ENCODE measurements at places on chromosomes 1 and 21.
A peak's percentile ranks its signal among the peaks of the same experiment; 100 is the strongest.

DNA sequence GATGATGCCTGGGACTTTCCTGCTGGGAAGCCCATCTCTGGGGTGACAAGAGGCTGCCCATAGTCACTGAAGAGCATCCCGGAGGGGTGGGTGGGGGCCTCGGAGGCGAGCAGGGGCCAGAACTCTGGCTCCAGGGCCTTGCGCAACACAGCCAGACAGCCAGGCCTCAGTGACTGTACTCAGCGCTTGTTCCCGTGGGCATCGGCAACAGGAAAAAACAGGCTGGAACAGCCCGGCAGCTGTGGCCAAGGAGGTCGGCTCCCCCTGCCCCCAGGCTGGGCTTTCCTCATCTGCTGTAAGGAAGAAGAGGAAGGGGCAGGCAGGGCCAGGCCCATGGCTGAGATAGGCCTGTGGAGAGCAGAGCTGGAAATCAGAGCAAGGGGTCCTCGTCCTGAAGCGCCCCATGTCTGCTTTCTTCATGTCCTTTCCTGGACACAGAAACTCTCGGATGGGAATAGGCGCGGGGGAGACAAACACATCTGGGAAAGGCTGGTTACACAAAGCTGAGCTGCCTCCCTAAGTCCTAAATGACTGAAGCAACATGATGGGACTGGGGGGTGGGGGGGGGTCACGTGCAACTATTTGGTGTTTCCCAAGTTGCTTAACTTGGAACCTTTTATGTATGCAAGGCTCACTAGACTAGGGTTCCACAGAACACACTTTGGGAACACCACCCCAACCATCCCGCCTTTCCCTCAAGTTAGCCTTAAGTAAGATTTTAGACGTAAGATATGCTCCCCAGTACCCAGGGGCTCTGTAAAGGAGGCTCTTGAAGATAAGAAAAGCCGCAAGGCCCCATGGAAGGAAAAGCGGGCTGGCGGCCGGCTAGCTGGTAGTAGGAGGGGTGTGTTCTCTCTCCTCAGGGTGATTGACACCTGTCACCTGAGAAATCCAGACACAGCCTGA lies 30.7 kb downstream of the HSPG2 start:
- no peak for DNase-seq

DNA sequence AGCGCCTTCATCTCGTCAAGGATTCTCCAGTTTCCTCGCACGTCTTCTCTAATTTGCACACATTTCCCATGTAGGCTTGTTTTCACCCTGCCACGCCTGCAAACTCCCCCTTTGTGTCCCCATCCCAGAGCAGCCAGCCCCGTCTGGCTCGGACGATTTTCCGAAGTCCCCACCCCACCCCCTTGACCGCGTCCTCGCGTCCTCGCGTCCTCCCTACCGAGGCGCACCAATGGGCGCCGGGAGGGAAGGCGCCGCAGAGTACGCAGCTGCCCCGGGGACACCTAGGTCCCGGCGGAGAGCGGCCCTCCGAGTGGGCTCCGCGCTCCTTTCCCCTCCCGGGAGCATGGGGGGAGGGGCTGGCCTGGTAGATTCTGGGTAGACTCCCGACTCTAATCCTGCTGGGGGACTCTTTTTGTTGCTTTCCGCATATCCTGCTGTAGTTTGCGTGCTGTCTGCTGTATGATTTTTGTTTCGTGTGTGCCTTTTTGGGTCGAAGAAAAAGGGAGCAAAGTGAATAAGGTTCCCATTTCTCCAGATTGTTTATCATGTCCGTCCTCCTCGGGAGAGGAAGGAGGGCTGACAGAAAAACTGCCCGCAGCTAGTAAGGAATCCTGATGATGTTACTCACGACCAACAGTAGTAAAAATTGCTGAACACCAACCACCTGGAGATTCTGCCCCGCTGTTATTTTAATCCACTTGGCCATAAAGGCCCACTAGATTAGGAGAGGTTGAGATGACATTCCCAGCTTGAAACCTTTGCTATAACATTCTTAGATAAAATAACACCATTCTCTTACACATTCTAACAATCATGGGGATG lies 1.5 kb downstream of the CACHD1 start:
- DNase-seq, result no peak

DNA sequence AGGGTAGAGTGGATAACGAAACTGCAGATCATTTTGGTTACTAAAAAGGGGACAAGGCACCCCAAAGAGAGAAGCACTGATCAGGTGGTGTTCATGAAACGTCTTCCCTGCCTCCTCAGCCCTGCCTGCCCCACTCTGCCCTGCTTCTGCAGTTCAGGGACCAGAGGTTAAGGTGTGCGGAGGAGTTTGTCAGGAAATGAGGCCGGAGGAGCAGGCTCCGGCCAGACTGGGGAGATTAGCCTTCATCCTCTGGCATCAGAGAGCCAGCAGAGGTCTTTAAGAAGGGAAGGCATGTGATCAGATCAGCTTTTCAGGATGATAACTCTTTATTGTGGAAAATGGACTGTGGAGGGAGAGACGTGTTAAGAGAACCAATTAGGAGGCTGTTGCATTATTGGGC lies 291.9 kb upstream of the NR5A2 start:
- DNase-seq, result no peak

- DNase-seq, result no peak
Measured at GRCh38 chr1:180918519-180918918, 5.8 kb downstream of the KIAA1614 start.

- DNase-seq, result no peak
Measured at GRCh38 chr1:183139281-183139942, 46.7 kb upstream of the LAMC2 start.

DNA sequence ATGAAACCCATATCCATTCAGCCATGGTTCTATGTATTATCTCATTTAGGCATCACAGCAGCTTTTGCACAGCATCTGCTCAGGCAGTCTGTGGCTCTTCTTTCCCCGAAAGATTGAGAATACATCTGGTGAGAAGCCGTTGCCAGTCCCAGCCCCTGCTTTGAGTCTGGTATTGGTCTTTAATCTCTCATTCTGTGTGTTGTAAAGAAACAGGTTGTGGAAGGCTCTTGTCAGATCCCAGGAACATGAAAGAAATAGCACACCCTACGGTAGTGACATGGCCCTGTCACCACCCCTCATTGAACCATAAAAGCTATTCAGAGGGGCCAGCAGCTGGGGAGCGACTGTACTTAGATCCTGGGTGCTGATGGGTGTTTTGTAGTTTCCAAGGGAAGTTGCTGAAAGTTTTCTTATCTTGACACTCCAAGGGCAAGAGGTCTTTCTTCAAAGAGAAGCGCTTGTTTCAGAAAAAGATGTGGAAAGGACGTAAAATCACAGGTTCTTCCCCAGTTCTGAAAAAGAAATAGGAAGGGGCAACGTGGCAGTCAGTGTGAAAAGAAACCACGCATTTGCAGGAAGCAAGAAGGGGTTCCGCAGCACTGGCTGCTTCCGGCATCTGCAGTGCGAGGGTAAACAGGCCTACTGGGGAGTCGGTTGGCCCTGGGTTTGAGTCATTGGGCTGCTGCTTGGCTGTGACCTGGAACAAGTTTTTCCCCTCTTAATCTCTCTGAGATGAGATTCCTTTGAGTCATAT lies 145.0 kb downstream of the DHRS3 start:
- DNase-seq, result peak; percentile 27

DNA sequence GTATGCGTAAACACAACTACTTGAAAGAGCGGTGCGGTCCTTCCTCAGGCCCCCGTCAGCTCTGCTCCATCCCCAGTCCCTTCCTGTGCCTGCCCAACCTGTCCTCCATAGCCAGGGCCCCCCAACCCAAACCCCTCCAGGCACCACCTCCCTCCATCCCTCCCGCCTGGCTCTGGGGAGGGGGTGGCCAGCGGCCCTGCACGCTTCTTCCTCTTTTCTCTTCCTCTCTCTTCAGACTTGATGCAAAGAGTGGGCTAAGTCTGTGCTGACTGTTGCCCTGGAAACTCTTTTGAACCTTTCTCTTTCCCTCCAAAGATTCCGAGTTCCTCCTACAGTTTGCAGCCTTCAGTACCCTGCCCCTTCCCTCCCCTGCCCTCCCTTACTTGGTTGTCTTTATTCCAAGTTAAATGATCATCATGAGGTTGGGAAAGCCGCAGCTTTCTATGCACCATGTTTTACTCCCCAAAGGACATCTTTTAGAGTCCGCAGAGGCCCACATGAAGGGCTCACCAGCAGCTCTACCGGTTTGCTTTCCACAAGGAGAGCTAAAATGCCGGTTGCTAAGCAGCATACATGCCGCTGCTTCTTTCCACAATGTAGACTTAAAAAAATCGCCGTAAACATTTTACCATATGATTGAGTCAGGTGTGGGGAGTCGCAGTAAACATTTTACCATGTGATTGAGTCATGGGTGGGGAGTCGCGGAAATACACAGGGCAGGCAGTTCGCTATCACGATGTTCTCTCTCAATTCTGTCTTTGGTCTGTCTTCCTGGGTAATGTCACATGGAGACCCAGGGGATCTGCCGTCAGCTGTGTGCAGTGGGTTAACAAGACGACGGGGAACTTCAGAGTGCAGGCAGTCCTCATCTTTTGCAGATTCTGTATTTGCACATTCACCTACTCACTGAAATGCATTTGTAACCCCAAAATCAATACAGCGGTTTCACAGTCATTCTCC lies 525.3 kb downstream of the KIF26B start:
- no peak for DNase-seq

GRCh38 chr1:214377886-214378285 lies 96.9 kb downstream of the SMYD2 start:
- DNase-seq, result no peak

DNA sequence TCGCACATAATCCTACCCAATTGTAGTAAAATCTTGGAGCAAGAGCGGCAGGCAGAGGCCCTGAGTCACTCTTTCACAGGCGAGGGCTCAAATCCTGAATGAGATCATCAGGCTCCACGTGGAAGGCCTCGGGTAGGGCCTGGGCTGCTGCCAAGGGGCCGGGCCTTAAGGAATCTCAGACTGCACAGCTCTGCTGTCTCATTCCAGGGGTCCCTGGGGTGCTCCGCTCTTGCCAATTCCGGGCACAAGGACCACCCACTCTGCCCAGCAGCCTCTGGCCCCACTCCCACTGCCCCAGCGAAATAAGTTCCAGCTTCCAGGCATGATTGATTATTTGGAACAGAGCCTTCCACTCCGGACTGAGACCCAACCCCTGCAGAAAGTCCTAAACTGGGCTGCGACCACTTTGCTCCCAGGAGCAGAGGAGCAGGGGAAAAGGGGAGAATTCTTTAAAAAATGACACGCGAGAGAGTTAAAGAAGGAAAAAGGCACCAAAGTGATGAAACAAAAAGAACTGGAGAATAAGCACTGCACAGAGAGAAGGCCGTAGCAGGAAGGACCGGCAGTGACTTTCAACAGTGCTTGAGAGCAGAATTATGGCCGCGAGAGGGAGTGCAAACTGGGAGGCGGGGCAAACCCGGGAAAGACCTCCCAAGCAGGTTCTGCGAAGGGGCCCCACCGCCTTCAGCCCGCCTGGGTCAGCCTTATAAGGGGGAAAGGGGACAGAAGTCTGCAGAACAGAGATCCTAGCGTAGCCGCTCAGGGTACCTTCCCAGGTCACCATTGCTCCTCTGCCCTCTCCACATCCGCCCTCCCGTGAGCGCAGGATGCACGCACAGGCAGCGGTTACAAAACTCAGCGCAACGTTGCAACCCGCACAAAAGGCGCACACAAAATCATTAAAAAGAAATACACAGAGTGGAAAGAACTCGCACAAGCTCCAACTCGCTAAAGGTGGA lies 2.0 kb downstream of the ADAMTS1 start:
- no peak for DNase-seq

GRCh38 chr21:21109736-21110135 lies 111.5 kb downstream of the NCAM2 start:
- DNase-seq, result no peak

- DNase-seq, result no peak
Measured at GRCh38 chr1:7235871-7236517, 450.7 kb downstream of the CAMTA1 start.

DNA sequence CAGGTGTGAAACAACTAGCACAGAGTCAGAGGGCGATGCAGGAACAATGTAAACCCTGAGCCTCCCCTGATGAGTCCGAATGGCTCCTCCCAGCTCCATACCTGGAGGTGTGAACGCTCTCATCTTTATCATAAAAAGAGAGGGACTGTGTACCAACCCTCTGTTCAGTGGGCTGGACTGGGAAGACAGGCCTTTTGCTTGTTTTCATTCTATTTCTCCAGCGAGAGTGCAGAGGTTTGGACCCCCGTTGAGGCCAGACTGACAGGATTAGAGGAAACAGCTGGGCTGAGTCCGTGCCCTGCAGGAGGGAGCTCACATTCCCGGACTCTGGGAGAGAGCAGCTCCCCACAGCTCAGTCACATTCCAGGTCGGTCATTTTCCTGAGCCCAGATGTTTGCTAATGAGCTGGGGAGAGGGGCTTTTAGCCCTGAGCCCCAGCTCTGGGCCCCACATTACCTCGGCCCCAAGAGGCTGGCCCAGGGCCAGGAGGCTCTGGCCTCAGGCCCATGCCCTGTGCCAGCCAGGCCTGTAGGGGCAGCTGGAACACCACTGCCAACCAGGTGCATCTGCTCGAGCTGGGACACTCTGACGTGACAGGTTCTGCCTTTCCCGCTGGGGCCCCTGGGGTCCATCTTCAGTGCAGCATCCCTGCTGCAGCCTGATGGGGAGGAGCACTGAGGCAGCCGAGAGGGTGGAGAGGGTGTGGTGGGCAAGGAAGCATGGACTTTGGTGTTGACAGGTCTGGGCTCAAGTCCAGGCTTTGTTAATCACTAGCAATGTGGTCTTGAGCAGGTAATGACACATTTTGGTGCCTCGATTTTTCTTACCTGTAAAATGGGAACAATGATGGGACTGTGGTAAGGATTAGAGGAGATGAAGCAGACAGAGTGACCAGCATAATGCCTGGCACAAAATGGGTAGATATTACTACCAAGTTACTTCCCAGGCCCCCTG lies 3.5 kb upstream of the NBL1 start:
- no peak for DNase-seq

DNA sequence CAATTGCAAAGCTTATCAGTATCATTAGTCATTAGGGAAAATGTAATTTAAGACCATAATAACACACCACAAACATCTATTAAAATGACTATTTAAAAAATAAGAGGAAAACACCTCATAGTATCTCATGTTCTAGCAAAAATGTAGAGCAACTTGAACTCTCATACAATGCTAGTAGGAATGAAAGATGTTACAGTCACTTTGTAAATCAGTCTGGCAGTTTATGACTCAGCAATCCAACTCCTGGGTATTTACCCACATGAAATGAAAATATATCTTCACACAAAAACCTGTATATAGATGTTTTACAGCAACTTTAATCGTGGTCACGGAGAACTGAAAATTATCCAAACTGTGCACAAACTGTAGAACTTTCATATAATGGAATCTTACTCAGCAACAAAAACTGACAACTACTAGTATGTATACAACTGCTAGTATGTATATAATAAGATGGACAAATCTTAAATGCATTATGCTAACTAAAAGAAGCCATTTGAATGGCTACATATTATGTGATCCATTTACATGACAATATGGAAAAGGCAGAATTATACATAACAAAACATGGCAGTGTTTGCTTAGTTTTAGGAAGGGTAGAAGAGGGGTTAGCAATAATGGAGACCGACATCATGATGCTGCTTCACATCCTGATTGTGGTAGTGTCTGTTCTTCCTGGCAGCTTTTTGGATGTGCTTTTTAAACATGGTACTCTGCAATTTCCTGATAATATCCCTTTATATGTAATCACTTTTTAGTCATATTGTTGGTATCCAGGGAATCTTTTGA lies 267.0 kb downstream of the KCTD3 start:
- no peak for DNase-seq

- no peak for DNase-seq
Measured at GRCh38 chr21:45886610-45887026, 95.0 kb upstream of the COL6A1 start.

GRCh38 chr1:23100074-23100748 lies 68.4 kb downstream of the LUZP1 start:
- DNase-seq, result no peak

All from stimulated activated CD4-positive, alpha-beta T cell treated with anti-CD3 and anti-CD28 coated beads, Interleukin-1b, Interleukin-23, amount 100 ng/mL, for 1 hour (primary cell).